ENCODE measurements at places on chromosomes 6 and 20.

DNA sequence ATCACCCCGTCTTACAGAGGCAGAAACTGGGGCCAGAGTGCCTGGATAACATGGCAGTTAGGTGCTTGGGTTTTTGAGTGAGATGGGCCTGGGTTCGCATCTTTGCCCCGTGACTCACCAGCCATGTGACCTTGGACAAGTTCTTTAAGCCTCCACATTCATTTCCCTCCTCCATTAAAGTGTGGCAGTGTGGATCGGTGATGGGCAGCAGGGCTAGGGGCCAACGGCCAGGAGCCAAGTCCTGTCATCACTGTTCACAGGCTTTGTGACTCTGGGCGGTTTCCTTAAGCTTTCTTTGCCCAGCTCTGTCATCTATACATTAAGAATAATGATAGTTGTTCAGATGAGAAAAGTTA, 85.5 kb upstream of the PMEPA1 start:
- DNase-seq, result no peak

DNA sequence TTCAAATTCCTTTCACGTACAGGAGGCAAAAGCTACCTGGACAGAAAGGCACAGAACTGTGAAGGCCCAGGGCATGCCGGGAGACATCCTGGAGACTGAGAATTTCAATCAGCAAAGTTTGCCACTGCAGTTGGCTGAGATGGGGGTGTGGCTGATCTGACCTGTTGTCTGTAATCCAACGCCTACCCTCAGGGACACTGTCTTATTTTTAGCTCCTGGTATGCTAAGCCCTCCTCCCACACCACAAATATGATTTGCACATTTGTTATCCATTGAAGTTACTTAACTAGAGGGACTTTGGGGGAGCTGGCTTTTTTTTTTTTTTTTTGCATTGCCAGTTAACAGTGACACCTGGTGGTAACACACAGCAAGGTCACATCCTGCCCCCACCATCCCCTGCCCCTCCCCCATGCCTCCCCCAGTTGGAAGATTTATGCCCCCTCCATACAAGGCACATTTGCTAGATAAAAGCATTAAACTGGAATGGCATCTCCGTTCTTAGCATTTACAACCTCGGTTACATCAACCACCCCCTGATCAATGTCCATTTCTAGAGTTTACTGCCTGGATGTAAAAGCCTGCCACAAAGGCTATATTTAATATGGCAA, 40.4 kb downstream of the TTI1 start:
- DNase-seq, result no peak

DNA sequence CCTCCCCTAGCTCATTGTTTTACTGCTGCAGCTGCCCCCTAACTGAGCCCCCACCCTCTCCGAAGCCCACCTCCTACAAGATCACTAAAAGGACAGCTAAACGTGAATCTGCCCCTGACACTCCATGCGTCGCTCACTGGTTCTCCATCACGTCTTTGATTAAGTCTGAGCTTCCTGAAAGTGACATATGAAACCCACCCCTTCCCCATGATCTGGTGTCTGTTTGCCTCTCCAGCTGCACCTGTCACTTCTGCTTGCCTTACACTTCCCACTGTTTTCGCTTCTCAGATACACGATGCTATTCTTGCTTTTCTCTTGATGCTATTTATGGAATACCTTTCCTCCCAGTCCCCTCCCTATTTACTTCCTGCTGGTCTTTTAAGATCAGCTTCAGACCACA, 8.0 kb upstream of the PERP start:
- no peak for DNase-seq

GRCh38 chr6:72533606-72534005, 88.3 kb upstream of the KCNQ5 start:
- no peak for DNase-seq

- peak; percentile 83 for DNase-seq
Measured at GRCh38 chr6:105424175-105424783, 21.4 kb upstream of the PREP start.

DNA sequence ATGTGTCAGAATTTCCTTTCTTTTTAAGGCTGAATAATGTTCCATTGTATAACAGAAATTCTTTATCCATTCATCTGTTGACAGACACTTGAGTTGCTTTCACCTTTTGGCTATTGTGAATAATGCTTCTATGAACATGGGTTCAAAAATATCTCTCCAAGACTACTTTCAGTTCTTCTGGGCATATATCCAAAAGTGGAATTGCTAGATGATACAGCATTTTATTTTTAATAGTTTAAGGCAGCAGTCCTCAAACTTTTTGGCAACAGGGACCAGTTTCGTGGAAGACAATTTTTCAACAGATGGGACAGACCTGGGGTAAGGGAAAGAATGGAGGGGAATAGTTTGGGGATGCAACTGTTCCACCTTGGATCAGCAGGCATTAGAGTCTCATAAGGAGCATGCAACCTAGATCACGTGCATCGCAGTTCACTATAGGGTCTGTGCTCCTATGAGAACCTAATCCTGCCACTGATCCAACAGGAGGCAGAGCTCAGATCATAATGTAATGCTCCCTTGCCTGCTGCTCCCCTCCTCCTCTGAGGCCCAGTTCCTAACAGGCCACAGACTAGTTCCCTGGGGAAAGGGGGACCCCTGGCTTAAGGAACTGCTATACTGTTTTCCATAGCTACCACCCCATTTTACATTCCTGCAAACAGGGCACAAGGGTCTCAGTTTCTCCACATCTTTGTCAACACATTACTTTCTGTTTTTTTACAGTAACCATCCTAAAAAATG, 239.9 kb upstream of the RNF217 start:
- no peak for DNase-seq

DNA sequence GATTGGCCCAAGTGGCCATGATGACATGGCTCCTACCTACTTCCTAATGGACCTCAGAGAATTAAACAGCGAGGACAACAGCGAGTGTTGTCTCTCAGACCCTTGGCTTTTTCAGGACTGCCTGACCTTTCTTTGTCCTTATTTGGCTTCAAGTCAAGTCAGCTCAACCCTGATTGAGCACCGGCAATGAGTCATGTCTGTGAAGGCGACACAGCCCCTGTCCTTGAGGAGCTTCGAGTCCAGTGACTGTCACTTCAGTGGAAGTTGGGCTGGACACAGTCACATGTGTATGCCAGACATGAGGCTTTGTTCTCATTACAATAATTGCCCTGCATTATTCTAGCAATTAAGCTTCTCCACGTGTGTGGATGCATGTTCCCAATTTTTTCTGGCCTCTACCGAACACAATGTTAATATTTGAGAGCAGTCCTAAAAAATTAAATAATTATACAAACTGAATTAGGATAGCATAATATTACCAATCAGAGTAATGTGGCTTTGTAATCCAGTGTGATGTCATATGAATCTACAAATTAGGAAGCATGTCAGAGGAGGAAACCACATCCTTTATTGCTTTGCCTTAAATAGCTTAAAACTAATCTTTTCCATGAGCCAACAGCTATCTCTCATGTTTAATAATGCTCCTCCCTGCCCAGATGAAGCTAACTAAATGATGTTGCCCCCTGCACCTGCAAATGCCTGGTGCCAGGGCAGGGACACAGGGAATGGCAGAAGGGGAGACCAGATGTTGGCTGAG, 178.6 kb downstream of the CDH26 start:
- no peak for DNase-seq

DNA sequence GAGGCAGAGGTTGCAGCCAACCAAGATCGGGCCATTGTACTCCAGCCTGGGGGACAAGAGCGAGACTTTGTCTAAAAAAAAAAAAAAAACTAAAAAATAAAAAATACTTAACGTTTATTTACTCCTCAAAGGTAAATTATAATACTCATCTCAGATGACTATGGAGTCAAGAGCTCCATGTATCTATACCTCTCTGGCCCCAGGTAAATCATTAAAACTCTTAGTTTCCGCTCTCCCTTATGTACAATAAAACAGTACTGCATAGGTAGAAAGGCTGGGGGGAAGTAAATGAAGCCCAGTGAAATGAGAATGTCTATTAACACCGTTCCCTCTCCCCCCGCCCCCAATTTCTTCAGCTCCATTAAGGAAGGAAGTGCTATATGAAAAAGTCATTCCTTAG, 1.2 kb downstream of the SRSF12 start:
- DNase-seq, result no peak

- DNase-seq, result peak; percentile 91
Measured at GRCh38 chr6:43247114-43247999, 4.1 kb downstream of the TTBK1 start.

DNA sequence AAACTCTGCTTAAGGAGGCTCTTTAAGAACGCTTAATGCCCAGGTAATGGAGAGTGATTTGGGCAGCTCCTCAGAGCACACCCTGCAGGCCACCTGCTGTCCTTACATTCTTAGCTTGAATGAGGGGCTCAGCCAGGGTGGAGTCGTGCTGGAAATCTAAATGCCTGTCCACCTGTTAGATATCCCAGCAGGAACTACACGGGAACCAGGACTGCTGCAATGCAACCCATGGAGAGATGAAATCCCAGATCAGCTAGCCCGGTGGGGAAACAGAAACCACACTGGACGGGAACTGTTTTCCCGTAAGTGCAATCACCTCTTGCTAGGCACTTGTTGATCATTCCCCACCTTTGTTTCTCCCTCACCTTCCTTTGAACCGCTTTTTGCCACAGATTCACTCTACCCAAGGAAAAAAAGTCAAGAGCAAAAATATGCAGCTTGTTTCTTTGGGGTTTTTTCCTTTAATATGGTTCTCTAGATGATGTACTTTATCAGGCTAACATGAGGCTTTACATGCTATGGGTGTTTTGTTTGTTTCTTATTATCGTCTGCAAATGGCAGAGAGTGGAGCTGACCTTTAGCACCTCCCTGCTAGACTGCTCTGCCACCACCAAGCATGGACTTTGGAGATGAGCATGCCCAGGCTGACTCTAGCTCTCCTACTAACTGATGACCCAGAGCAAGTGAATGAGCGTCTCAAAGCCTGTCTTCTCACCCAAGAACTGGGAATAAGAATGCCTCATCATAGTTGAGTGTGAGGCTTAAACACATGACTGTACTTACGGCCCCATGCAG, 125.9 kb upstream of the TNFAIP3 start:
- DNase-seq, result no peak

- no peak for DNase-seq
Measured at GRCh38 chr6:11040134-11040533, 4.0 kb downstream of the ELOVL2 start.

DNA sequence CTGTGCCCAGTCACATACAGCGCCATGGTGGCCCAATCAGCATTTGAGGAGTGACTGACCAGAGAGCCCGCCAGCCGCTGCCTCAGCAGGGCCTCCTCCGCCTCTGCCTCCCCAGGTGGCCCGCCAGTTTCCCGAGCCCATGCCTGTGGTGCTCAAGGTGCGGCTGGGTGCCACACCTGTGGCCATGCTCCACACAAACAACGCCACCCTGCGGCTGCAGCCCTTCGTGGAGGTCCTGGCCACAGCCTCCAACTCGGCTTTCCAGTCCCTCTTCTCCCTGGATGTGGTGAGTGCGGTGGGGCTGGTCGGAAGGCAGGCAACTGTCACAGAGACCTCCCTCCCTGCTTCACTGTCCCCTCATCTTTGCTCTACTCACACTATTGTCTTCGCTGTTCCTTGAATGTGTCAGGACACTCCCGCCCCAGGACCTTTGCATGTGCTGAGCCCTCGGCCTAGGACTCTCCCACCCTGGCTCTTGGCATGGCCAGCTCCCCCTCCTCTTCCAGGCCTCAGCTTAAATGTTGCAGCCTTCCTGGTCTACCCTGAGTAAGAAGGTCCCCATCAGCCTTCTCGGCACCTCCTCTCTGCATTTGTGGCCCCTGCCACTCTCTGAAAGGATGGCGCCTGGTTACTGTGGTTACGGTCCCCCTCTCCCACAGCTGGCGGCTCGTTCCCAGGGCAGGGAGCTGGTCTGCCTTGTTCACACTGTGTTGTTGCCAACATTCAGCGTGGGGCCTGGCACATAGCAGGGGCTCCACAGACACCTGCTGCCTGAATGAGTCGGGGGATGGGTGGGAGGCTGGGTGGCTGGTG, 11.8 kb upstream of the BPIFB6 start:
- no peak for DNase-seq

- DNase-seq, result peak; percentile 71
Measured at GRCh38 chr6:138403324-138403800, 661 bp upstream of the HEBP2 start.

DNA sequence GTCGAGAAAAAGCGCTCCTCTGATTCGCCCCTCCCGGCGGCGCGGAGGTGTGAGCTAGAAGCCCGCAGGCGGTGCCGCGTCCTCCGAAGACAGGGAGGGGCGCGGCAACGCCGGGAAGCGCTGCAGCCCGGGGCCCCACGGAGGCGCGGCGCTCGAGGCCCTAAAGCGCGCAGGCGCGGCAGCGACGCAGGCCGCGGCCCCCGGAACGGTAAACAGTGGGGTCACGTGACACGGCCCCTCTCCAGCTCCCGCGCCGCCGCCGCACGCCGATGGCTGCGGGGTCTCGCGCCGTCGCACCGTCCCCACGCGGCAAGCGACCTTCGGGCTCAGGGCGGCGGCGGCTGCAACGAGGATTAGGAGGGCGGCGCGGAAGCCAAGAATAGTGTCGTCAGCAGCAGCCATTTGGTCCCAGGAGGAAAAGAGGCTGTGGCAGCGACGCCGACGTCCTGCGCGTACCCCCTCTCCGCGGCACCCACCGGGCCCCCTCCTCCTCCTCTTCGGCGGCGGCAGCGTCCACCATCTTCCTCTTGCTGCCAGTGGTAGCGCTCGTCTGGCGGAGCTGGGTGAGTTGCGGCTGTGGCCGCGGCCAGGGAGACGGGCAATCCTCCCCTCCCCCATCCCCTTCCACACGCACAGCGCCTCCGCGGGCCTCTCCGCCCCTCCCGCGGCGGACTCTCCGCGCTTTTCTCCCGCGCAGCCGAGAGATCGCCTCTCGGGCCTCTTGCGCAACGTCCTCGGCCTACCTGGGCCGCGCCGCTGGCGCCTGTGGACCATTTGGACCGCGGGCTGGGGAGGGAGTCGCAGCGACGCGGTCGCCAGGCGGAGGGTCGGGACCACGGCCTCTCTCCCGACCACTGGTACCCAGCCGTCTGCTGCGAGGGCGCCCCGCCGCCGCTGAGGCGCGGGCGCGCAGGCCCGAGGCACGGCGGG, at the start of gene PHF3:
Gene PHF3, plus strand, starts transcription at position 215 of the 930 bp plus-strand sequence. CDS start 10,750 bp downstream, outside the sequence.
- peak; percentile 91 for DNase-seq

GRCh38 chr6:24148684-24149083, 22.7 kb downstream of the NRSN1 start:
- no peak for DNase-seq
